Posterior vena cava (tissue), 2 donors: ENCODE measurements at places on chromosomes 7 and 10. TPM values are rescaled to one million over a fixed set of nuclear protein-coding genes. Genes with fewer than 3 reads are reported as not detected.

DNA sequence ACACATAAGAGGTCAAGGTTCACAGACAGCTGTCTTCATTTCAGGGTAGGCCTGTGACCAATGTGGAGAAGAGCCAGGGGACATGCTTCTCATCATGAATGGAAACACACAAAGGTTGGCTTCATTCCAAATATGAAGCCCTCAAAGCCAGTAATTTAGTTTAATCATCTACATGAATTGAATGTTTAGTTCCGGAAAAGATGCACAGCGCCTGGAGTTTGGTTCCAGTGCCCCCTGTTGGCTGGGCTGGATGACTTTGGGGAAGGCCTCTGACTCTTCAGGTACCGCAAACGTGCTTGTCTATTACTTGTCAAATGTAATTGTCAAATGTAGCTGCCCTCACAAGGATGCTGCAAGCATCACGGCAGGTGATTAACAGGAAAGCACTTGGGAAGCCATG is 130.7 kb downstream of the ADRA2A start:
- no peak for DNase-seq

GRCh38 chr7:68088879-68089278 is 1092.2 kb downstream of the TYW1 start:
- no peak for DNase-seq

DNA sequence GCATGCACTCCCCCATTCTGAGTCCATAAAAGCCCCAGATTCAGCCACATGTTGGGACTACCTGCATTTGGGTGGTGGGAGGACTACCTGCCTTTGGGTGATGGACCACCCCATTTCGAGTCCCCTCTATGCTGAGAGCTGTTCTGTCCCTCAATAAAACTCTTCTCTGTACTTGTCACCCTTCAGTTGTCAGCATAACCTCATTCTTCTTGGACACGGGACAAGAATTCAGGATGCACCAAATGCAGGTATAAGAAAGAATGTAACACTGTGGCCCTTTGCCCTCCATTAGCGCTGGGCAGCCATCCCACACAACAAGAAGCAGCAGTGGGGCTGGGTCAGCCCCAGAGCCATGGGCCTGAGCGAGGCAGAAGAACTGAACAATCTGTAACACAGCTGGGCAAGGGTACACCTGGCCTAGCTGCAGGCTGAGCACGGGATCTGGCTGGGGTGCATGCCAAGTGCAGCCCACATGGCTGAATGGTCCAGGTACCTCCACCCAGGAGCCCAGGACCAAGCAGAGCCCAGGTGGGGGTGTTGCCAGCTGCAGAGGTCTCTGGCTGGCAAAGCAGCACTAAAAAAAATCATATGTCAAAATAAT is 1344.3 kb upstream of the LRRTM3 start:
- DNase-seq = peak; percentile 49

DNA sequence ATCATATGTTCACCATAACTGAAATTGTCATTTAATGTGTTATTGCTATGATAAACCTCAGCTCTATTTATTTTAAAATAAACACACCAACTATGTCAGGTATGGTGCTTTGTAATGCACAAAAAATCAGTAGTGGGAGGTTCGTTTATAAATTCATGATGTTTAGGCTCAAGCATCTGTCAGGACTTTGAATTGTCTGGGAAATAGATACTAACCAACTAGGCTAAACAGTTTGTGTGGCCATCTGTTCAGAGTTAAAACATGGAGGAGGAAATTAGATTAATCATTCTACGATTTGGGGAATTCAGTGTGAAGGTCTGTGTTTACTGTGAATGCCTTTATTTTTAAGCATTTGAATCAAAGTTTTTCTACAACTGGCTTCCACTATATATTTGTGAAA is 212.6 kb upstream of the FZD8 start:
- DNase-seq = no peak

DNA sequence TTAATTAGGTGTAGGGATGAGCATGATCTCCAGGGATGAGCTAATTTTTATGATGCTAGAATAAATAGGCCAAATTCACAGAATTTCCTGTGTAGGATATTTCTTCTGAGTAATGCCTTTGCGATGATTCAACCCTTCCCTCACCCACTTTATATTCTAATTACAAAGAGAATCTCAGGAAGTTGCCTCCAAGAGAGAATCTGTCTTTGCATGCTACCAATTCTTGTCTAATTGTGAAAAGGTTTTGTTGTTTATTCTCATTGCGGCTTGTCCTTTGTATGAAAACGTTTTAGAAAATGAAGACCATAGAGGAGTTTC is 6.3 kb downstream of the C7orf57 start:
- no peak for DNase-seq

GRCh38 chr7:64581391-64581790 is 18.5 kb upstream of the ZNF680 start:
- DNase-seq = no peak

- no peak for DNase-seq
Observed at GRCh38 chr10:131907679-131908078, 6.9 kb downstream of the PPP2R2D start.

- peak; percentile 85 for DNase-seq
Observed at GRCh38 chr7:149126662-149127266, 640 bp upstream of the ZNF425 start.

GRCh38 chr10:8588135-8588534 is 533.6 kb downstream of the GATA3 start:
- DNase-seq = no peak

- DNase-seq = no peak
Observed at GRCh38 chr10:118922226-118922625, 107.3 kb upstream of the NANOS1 start.

DNA sequence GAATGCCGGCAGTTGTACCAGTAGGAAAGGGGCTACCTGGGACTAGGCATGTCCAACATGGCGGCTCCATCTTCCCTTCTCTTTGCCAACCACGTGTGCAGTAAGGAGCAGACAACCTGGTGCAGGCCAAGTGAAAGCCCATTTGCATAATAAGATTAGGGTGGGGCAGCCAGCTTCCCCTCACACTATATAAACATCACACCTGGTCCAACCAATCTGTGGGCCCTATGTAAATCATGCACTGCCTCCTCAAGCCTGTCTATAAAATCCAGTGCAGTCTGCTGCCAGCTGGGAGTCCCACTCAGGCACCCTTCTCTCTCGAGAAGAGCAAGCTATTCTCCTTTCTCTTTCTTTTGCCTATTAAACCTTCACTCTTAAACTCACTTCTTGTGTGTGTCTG is 429.3 kb downstream of the CALN1 start:
- DNase-seq = no peak

GRCh38 chr10:33234831-33235237 is 99.6 kb downstream of the NRP1 start:
- no peak for DNase-seq

DNA sequence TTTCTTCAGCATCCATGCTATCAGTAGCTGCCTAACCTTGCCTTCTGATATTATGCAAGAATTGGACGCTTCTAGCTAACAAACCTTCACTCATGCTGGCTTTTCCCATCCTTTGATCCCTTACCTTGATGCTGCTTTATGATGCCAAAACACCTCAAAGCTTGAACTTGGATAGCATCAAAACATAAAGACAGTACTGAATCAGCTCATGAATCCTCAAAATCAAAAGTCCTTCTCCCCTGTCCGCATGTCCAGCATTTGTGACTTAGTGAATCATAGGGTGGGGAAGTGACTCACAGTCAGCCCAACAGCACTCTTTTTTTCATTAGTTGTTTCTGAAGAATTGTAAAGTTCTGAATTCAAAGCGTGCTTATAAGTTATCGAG is 89.5 kb upstream of the PIK3CG start:
- no peak for DNase-seq

GRCh38 chr10:122503886-122504609 is 42.7 kb downstream of the HTRA1 start:
- peak; percentile 65 for DNase-seq

DNA sequence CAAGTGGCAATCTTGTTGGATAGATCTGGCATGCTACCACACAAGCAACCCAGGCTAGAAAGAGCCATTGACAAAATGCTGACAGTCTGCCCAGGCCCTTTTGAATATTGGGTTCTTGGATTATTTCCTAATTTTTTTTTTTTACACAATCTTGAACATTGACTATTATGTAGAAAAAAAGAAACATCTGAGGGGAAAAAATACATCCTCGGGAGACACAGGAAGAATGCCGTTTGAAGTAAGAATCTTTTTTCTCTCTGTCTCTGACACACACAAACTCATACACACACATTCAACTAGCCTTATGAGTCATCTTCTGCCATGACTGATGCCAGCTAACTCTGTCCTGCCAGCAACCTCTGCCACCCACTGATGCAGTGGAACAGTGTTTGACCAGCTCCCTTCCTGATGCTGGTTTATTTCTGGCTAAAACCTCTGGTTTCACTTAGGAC is 47.2 kb downstream of the SORBS1 start:
- no peak for DNase-seq

IPMK gene
- 5.0 TPM for total RNA-seq

- DNase-seq = no peak
Observed at GRCh38 chr10:5147255-5147980, 37.5 kb downstream of the AKR1C8 start.

GRCh38 chr10:49539320-49539885 is 482 bp upstream of the ERCC6 start:
- no peak for DNase-seq

HMX2 gene
- total RNA-seq = not detected

GRCh38 chr7:139259142-139259541 is 28.1 kb downstream of the UBN2 start:
- DNase-seq = no peak

GPR158 gene
- 0.05 TPM for total RNA-seq

GRCh38 chr10:127920306-127921074 is 13.6 kb downstream of the PTPRE start:
- no peak for DNase-seq

DNA sequence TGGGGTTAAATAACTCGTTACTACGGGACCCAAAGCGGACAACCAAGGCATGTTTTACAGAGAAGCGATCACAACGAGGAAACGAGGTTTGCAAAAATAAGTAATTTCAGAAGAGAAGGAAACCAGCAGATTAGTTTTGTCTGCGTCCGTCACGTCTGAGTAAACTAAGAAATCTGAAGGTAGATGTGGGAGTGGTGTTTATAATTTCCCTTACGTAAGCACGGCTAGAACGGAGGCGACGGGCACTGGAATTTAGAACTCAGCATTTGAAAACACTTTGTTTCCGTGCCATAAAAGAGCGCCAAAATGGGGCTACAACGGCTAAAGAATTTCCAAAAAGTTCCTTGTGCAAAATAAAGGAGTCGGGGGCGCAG is 718 bp upstream of the UMAD1 start:
- DNase-seq = peak; percentile 66

- DNase-seq = peak; percentile 89
Observed at GRCh38 chr10:84256510-84257342, 11.9 kb downstream of the RGR start.

DNA sequence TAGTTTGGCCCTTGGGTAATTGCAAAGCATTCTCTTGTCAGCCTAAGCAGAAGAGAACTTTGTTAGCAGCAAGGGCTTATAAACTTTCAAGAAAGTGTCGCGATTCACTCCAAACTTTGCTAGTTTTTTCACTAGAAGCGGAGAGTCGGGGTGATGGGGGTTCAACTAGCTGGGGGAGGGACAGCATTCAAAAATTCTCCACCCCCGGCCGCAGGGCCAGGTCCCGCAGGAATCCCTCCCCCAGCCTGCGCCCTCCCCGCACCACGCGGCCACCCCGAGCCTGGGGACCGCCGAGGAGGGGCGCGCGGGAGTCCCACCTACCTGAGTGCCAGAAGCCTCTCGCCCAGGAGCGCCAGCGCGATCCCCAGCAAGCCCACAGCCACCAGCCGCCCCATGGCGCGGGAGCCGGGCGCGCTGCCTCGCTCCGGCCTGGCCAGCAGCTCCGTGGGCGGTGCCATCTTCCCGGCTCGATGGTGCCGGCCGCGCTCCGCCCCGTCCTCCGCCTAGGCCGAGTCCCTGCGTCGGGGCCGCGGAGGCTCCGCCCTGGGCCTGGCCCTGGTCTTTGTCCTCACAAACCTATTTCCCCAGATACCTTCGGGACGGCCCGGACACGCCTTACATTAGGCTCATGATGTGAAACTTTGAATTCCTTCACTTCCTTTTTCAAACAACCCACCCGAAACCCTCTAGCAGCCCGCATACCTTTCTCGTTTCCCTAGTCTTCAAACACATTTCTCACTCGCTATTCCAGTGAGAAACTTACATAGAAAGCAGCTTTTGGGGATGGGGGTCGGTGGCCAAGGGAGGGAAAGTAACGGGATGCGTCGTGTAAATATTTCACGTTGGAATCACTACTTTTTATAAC is at the start of gene PON2:
Gene PON2, minus strand, starts transcription at position 472 of the 865 bp plus-strand sequence. Its CDS starts 77 bp downstream, at position 395.
- DNase-seq = peak; percentile 94
